ENCODE measurements at places on chromosomes 1 and 21.
A peak's percentile ranks its signal among the peaks of the same experiment; 100 is the strongest.

DNA sequence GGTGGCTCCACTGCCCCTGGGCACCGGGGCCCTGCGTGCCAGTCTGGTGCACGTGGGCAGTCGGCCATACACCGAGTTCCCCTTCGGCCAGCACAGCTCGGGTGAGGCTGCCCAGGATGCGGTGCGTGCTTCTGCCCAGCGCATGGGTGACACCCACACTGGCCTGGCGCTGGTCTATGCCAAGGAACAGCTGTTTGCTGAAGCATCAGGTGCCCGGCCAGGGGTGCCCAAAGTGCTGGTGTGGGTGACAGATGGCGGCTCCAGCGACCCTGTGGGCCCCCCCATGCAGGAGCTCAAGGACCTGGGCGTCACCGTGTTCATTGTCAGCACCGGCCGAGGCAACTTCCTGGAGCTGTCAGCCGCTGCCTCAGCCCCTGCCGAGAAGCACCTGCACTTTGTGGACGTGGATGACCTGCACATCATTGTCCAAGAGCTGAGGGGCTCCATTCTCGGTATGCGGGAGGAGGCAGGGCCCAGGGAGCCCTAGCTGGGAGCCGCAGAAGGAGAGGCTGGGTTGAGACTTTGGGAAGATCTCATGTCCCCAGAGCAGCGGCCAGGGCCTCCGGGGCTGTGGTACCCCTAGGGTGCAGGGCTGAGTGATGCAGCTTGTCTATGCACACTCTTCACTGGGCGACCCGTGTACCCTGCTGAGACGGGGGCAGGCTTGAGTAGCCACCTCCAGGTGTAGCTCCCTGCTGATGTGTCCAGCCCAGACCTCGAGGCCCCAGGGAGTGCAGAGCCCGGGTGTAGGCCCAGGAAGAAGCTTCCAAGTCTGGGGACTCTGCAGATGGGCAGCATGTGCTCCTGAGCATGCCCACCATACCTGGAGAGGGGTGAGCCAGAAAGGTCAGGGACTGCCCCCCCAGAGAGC is 1.8 kb downstream of the VWA1 start:
- DNase-seq = no peak

DNA sequence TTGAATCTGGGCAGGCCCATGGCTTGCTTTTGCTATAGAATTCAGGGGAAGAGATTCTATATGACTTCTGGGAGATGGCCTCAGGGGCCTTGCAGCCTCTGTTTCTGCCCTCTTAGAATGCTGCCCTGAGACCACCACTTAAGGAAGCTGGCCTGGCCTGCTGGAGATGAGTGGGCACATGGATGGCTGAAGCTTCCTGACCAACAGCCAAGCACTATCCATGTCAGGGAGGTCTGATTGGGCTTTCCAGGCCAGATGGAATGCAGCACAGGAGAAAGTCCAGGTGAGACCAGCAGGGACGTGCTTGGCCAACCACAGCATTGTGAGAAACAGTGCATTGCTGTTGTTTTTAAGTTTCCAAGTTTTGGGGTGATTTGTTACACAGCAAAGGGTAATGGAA is 308.1 kb downstream of the PTPRU start:
- no peak for DNase-seq

DNA sequence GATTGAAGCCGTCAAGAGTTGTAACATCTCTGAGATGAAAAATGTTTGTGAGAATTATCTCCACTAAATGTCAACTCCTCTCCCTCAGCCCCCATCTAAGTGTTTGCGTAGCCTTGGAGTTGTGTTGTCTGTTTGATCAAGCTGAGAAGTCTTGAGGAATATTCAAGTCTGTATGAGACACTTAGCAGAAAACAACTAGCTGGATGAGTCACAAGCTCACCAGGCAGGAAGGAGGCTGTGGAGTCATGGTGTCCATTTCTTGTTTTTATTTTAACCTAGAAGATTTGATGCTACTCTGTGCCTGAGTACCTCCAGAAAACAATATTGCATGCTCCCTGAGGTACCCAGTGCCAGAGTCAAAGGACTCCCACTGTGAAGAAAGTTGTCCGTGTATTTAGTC is 211.6 kb upstream of the PLXNA2 start:
- no peak for DNase-seq

DNA sequence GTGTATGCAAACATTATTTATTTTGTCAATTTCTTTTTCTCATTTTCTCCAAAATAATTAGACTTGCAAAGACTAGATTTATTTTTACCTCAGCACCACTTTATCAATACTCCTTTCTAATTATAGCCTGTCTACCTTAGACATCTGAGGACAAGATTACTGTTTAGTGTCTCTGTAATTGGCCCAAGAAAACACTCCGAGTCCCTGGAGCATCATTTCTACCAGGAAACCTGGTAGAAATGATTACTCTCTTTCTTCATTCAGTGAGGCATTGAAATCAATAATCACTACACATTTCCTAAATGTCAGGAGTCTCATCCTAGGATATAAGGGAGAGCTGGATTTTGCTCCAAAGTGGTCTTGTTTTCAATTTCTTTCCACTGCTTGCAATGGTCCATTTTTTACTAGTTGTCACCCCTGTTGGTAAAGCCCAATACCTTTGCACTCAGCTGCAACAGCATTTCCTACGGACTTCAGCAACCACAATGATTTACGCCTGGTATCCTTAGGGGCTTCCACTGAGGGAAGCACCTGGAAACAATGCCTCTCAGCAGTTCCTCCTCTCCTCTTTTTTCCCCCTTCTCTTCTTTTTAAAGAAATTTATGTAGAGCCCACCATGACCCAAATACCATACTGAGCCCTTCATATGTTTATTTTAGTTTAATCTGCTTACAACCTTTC is 64.6 kb downstream of the GRIK1 start:
- no peak for DNase-seq

DNA sequence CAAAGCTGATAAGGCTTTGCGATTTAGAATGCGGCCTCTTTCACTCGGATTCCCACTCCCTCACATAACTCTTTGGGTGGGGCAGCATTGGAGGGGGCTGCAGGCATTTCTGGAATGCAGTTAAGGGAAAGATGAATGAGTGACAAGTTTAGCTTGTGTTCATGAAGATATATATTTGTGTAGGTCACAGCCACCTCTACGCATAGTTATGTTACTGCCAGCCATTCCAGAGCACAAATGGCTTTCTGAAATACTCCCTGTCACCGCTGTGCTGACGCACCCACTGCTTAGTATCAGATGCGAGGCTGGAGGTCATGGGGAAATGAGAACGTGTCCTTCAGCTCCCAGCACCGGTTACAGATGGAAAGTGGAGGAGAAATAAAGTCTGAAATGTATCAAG is 54.1 kb upstream of the ATP1A1 start:
- no peak for DNase-seq

- peak; percentile 80 for DNase-seq
These were observed 20.3 kb downstream of the ENO1 start for GRCh38 chr1:8858112-8858668.

DNA sequence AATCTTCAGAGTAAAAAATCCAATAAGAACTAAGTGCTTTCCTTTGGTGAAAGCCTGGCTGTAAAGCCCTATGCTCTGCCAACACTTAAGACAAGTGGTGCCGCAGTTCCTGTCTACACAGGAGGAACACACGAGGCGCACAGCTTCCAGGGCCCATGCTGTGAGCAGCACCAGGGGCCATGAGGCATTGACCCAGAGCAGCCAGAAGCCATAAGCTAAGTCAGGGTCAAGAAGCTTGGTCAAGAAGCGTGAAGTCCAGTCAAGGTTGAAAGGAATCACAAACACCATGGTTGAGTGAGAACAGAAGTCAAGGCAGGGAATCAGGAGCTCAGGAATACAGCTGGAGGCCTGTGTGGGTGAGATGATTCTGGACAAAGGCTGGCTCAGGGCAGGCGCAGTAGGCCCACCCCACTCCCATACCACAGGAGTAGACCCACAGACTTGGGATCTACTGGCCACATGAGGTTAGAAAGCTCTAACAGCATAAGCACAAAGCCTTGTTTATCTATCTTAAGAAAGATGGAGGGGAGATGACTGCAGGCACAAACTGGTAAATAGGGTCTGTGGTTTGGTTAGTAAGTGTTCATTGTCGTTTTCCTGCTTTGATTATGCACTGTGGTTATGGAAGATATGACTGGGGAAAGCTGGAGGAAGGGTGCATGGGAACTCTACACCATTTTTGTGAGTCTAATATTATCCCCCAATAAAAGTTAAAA is 42.9 kb upstream of the RCAN3 start:
- no peak for DNase-seq

DNA sequence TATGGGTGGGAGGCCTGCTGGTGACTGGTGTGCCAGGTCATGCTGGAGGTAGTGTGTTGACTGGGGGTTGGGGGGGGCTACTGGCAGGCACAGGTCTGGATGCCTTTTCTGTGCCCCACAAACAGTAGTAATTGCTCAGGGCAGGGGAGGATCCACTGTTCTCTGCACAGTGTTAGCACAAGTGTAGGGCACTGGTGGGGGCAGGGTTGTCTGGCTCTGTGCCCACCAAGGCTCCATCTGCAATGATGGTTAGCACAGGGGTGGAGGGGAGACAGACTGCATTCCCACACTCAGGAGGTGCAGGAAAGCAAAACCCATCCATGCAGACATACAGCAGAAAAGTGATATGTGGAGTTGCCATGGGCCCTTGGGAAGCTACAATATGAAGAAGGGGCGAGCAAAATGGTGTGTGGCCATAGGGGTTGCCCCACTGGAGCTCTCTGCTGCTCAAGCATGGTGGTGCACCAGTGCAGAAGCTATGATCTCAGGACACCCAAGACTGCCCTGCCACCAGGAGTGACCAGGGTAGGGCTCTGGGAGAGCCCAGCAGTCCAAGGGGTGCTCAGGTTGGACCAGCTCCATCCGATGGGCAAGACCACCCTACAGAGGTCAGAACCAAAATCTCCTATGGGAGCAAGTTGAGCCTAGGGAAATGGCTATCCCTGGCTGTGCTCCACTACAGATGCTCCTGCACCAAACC is 122.2 kb upstream of the KCTD3 start:
- no peak for DNase-seq

DNA sequence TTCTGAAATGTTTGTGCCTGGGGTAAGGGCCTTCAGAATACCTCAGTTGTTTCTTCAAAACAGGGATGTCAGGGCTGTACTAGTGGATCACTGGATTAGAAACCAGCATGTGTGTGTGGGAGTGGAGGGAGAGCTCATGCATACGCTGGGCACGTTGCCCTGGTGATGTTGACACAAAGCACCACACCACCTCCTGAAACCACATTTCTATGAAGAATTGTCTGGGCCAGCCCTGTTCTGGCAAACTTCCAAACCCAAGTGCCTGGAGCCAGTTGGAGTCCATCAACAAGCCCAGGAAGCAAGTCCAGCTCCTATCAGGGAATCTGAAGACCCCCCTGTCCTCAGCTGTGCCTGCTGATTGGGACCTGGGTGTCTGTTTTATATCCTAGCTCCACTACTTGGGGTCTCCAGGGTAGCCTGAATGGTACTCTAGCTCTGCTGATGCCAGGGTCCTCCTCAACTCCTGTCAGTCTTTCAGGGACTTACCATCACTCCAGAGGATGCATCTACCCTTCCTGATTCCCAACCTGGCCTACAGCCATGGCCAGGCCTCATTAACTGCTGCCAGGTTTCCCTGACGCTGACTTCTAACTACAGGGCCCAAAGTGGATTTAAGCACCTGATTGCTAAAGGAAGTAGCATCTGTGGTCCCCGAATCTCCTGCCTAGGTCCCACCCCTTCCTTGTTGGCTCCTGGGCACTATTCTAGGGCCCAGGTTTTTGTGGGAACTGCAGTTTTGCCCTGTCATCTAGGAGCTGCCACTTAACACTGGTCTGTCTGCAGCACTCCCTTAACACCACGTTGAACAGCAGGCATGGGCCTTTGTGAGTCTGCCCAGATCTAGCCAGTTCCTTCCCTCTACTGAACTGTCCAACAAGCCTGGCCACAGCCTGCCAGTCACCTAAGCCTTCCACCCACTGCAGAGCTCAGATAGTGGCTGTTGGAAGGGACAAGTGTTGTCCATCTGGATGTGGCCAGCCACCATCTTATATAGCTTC is 45.5 kb downstream of the LPAR3 start:
- no peak for DNase-seq

GRCh38 chr1:109721042-109721441 is 9.0 kb downstream of the GSTM5 start:
- no peak for DNase-seq

DNA sequence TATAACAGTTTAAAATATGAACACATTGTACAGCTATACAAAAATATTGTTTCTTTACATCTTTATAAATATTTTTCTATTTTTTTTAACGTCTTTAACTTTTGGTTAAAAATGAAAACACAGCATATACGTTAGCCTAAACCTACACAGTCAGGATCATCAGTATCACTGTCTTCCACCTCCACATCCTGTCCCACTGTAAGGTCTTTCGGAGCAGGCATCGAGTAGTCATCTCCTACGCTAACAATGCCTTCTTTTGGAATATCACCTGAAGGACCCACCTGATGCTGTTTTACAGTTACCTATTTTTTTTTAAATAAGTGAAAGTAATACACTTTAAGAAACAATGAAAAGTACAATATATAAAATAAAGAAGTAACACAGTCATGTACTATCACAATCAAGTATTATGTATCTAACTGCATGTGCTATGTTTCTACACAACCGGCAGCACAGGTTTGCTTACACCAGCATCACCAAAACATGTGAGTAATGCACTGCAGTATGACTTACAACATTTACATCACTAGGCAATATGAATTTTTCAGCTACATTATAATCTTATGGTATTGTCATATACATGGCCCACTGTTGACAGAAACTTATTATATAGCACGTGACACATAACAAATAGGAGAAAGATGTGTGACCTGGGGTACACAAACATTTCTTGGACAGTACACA is 254.4 kb downstream of the AKT3 start:
- no peak for DNase-seq

DNA sequence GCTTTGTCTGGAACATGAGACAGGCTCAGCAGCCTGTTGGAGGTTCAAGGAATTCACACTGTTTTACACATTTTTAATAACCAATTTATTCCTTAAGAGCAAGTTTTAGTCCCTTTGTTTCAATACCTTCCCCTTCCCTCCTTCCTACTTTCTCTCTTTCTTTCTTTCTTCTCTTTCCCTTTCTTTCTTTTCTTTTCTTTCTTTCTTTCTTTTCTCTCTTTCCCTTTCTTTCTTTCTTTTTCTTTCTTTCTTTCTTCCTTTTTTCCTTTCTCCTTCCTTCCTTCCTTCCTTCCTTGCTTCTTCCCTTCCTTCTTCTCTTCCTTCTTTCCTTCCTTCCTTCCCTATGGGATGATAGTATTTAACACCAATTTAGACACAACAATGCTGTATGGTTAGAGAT is 164.2 kb downstream of the CENPF start:
- DNase-seq = no peak

DNA sequence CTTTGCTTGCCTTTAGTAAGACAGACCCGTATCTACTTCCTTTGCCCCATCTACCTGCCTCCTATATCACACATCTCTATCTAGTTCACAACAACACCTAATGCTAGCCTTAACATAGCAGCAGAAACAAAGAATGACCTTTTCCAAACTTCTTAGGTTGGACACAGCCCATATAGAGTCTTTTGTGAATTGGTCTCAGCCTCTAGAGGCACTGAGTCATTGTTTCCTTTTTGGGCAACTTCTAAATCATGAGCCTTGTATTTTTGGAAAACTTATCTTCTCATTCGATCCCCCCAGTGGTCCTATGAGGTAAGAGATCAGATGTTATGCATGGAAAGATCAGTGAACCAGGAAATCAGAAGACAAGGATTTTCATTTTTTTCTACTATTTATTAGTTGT is 679.4 kb upstream of the USP24 start:
- no peak for DNase-seq

All from CMK (cell line).